Endothelial cell (in vitro differentiated cells): ENCODE measurements at places on chromosomes 6 and 20.

DNA sequence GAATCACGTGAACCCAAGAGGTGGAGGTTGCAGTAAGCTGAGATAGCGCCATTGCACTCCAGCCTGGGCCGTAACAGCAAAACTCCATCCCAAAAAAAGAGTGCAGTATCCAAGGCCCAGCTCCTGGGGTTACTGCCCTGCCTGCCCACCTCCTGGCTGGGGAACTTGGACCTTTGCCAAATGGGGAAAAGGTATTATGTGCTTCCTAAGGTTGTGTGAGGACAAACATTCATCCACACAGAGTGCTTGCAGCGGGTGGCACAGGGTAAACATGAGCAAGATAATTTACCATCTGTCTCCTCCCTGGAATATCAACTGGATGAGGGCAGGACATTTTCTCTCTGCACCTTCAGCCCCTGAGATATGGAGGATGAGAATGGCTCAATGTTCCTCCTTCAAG is 94.9 kb upstream of the POPDC3 start:
- no peak for DNase-seq

GRCh38 chr20:61596687-61597330 is 344.7 kb downstream of the CDH4 start:
- DNase-seq = no peak

DNA sequence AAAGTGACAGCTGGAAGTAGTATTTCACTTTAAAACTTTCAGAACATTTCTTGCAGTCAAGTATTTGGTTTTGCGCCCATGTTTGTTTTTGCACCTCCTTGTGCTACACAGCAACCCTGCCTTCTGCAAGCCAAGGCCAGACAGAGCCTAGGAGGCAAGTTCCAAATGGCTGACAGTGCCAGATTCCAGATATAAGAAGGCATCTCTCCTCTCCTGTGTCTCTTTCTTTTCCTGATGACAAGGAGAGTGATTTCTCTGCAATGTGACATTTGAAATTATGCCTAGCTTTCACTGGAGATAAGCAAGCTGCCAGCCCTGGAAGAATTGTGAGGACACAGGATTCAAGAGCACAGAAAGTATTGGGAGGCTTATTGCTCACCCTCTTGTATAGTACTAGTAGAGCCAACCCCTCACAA is 149.1 kb upstream of the TENT5A start:
- no peak for DNase-seq

DNA sequence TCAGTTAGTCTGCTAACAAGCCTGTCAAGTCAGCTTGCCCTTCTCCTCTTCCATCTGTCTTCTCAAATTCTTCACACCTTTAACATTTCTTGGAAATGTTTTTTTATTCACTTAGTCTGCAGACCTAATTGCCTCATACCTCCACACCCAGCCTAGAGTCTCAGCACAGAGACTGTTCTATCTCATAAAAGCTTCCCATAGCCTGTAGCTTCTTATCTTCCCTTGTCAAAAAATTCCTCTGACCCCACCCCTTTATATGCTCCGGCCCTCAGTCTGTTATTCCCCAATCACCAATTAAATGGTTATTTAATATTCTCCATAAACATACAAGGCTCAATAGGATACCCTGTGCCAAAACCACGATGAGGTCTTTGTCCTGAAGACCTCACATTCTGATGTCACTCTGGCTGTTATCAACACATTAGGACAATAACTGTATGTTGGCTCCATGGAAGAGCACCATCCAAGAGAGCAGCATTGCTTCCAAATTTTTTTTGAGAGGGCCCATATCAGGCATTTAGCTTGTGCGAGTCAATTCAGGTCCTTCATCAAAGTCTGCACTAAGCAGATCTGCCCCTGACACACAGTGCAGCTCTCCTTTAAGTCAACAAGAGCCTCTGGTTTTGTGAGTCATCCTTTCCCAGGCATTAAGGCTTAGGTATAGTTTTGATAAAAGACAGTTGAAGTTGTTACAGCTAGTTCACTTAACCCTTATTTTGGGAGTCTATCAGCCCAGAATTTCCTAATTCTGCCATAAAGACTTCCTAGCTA is 83.2 kb upstream of the TBX18 start:
- DNase-seq = no peak

- DNase-seq = no peak
Observed at GRCh38 chr6:34496103-34496685, 30.3 kb downstream of the PACSIN1 start.

DNA sequence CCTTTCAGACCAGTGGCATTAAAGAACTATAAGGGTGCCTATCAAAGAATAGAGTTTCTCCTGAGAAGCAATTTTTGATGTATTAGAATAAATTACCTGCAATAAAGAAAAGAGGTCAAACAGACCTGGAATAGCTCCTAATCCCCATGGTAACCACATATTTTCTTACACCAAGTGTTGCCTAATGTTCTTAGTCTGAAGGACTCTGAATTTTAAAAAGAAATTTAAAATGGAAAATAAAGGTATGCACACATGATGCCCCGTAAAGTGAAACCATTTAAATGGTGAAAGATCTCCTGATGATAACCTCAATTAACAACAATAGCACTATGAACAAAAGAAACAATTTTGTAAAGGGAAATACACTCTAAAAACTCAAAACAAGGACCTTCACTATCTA is 55.1 kb upstream of the LOC128125822 start:
- DNase-seq = no peak
